ENCODE measurements at places on chromosomes 12 and 14. TPM values are rescaled to one million over a fixed set of nuclear protein-coding genes. Genes with fewer than 3 reads are reported as not detected.

Gene PLD4
- not detected for total RNA-seq

Gene LRRC9
- not detected for total RNA-seq

Gene RASSF8
- total RNA-seq, result 5.7 TPM

Gene RTN1
- total RNA-seq, result not detected

Gene ORMDL2
- total RNA-seq, result 56.7 TPM

Gene SLC6A15
- total RNA-seq, result not detected
